ENCODE measurements at places on chromosomes 13 and 19.

DNA sequence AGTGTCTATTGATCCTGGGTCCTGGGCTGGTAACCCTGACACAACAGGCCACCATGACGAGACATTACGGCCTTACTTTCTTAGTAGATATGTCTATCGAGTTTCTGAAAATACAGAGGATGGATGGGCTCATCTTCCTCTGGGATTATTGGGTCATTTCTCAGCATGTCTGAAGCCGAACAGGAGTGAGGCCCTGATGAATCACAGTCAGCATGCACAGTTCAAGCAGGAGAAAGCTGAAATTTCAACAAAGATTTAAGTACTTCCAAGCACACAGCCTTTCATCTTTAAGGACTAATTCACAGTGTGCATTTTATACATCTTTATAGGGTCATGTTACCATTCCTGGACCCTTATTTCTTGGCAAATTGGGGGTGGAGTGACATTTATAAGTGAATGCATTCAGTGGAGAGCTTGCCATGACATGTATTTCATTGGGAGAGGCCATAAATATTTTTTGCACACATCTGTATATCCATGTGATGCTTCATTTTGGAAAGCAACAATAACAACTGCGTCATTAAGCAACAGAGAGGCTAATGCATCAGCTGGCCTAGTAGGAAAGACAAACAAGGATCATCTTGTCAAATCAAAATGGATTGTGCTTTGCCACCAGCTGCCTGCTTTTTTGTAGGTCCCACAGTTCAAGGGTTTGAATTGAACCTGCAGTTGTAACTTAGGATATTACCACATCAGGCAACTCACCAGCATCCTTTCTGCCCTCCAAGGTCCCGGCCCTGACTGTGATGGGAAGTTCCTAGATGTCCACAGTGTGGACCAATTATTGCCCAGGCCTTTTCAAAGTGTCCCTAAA, 143.5 kb downstream of the DNAJC15 start:
- no peak overlapping the region for H3K4me3 ChIP-seq
- no peaks in the 10 kb centered on the region for H3K4me1 ChIP-seq
- DNase-seq: no peak
- H3K27ac ChIP-seq: no peak overlapping the region
- no peaks in the 10 kb centered on the region for H3K27me3 ChIP-seq
- H3K36me3 ChIP-seq: no peaks in the 10 kb centered on the region

GRCh38 chr13:72643311-72643989, 84.0 kb downstream of the MZT1 start:
- DNase-seq: peak; percentile 51
- H3K4me3 ChIP-seq: no peak overlapping the region
- no peaks in the 10 kb centered on the region for H3K27me3 ChIP-seq
- no peaks in the 10 kb centered on the region for H3K36me3 ChIP-seq
- peaks cover 8% of the 10 kb centered on the region for H3K4me1 ChIP-seq
- no peak overlapping the region for H3K27ac ChIP-seq

GRCh38 chr19:45322744-45323281, at the start of gene CKM:
Gene CKM (minus strand): TSS chr19:45322875. CDS start chr19:45319713, 3,162 bp downstream.
- no peak for DNase-seq
- no peaks in the 10 kb centered on the region for H3K36me3 ChIP-seq
- no peaks in the 10 kb centered on the region for H3K27me3 ChIP-seq
- H3K27ac ChIP-seq: no peak within 1 kb of the TSS
- no peak within 1 kb of the TSS for H3K4me3 ChIP-seq

GRCh38 chr13:64417581-64417980, 2812.6 kb downstream of the PCDH9 start:
- DNase-seq: no peak
- no peak overlapping the region for H3K27ac ChIP-seq
- H3K27me3 ChIP-seq: no peaks in the 10 kb centered on the region
- no peaks in the 10 kb centered on the region for H3K36me3 ChIP-seq

DNA sequence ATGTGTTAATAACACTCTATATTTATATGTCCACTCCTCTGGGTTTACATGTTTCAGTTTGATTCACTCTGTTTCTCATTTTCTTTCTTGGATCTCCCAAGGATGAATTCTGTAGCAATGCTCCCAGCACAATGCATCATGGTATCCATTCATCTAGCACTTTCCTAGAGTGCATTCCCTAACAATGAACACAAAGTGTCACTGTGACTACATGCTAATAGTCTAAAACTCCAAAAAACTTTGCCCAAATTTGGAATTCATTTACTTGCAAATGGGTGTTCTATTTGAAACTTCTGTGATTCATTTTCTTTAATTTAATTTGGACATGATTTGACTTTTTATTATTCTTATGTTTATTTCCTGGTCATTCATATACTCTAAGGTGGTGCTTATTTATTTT, 286.3 kb downstream of the POU4F1 start:
- H3K4me3 ChIP-seq: no peak overlapping the region
- DNase-seq: no peak

DNA sequence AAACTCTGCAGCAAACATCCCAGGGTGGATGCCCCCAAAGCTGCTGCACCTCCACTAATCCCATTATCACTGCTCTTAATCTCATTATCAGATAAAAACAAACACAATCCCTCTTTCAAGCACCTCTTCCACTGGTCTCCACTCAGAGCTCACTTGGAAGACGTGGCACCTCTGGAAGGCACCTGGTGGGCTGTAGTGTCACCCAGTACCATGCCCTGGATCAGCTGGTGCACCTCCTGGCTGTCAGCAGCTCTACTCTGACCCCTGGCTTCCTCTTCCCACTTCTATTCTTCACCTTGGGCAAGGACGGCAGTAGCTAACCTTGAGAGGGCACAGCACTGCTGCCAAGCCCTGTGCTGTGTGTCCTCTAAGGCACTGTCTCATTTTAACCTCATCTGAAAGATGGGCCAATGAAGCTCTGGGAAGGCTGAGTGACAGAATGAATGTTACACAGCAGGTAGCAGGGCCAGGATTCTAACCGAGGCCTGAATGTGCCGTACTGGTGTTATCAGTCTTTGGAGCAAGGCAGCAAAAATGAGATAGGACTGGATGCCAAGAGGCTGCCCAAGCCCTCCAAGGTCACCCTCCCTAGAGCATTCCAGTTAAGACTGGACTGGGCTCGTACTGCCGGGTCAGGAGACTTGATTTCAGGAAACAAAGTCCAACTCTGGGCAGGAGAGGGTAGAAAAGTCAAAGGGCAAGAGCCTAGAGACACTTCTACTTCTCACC, 7.4 kb downstream of the BRD4 start:
- H3K36me3 ChIP-seq: peaks cover 24% of the 10 kb centered on the region
- H3K27ac ChIP-seq: peak overlapping the region; percentile 32
- no peak for DNase-seq
- peaks cover 51% of the 10 kb centered on the region for H3K4me1 ChIP-seq
- H3K4me3 ChIP-seq: no peak overlapping the region

DNA sequence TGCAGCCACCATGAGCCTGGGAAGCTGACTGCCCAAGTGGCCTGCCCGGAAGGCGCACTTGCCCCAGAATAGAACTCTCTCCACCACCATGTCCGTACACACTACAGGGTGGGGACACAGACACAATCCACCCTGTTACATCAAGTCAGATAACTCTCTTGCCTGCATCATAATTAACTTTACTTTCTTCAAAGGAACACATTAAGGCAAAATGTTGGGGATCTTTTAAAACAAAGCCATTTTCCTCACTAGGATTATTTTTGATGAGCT, 23.3 kb upstream of the VSTM2B start:
- H3K27me3 ChIP-seq: no peaks in the 10 kb centered on the region
- H3K36me3 ChIP-seq: no peaks in the 10 kb centered on the region
- no peak overlapping the region for H3K27ac ChIP-seq
- no peak for DNase-seq
- H3K4me1 ChIP-seq: no peaks in the 10 kb centered on the region

DNA sequence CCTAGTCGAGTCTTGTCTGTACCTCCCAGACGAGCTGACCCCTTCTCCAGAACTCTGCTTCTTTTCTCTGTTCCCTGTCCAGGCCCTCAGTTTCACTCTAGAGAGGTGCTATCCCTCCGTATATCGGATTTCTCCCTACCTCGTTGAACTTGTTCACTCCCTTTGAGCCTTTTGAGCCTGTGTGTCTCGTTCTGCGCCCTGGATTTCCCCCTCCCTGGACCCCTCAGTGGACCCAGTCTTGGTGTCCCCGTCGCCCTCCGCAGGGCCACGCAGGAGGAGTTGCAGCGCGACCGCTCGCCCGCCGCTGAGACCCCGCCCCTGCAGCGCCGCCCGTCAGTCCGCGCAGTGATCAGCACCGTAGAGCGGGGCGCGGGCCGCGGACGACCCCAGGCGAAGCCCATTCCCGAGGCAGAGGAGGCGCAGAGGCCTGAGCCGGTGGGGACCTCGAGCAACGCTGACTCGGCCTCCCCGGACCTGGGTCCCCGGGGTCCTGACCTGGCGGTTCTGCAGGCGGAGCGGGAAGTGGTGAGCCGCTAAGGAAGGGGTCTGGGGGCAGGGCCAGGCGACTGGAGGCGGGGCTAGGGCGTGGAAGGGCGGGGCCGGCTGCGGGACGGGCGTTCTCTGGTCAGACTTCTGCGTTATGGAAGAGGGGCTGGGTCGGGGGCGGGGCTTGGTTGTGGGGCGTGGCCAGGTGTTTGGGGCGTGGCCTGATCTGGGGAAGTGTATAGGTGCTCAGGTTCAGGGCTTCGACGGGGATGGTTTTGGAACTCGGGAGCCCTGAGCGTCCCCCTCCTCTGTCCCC, 5.5 kb downstream of the EPS8L1 start:
- peak overlapping the region; percentile 49 for H3K4me3 ChIP-seq
- H3K4me1 ChIP-seq: no peaks in the 10 kb centered on the region
- peak; percentile 88 for DNase-seq
- no peaks in the 10 kb centered on the region for H3K27me3 ChIP-seq
- peak overlapping the region; percentile 84 for H3K27ac ChIP-seq

GRCh38 chr19:48962849-48963165, 2.3 kb upstream of the FTL start:
- H3K4me1 ChIP-seq: peaks cover 16% of the 10 kb centered on the region
- no peak for DNase-seq
- H3K4me3 ChIP-seq: no peak overlapping the region
- peak overlapping the region; percentile 91 for H3K27ac ChIP-seq

DNA sequence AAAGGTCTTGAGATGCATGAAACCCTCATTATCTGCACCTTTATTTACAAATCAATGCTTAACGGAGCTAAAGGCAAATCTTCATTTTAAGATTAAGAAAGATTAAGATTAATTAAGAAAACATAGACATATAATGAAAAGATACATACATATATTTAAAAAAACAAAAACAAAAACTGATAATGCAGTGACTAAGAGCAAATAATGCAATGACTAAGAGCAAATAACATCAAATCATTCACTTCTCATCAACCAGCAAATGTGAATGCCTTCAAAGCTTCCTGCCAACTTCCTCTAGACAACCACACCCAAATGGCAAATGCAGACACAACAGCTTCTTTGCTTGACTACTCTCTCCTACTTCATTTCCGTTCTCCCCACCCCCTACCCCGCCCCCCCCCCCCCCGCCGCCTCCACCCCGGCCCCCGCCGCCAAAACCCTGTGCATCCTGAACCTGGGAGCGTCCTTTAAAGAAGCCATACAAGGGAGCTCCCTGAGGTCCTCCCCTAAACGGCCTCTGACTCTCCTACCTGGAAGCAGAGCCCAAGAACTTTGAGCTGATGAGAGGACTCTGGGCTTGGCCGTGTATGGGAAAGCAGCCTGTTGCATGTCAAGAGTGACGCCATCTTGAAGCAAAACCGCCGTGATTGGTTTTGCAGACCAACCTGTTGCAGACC, 24.5 kb downstream of the TEX101 start:
- H3K27me3 ChIP-seq: no peaks in the 10 kb centered on the region
- H3K4me3 ChIP-seq: no peak overlapping the region
- peak overlapping the region; percentile 88 for H3K27ac ChIP-seq
- peaks cover 16% of the 10 kb centered on the region for H3K4me1 ChIP-seq

GRCh38 chr13:19685034-19685433, 51.6 kb downstream of the MPHOSPH8 start:
- H3K36me3 ChIP-seq: peaks cover 4% of the 10 kb centered on the region
- no peak for DNase-seq
- H3K4me3 ChIP-seq: no peak overlapping the region
- no peak overlapping the region for H3K27ac ChIP-seq

DNA sequence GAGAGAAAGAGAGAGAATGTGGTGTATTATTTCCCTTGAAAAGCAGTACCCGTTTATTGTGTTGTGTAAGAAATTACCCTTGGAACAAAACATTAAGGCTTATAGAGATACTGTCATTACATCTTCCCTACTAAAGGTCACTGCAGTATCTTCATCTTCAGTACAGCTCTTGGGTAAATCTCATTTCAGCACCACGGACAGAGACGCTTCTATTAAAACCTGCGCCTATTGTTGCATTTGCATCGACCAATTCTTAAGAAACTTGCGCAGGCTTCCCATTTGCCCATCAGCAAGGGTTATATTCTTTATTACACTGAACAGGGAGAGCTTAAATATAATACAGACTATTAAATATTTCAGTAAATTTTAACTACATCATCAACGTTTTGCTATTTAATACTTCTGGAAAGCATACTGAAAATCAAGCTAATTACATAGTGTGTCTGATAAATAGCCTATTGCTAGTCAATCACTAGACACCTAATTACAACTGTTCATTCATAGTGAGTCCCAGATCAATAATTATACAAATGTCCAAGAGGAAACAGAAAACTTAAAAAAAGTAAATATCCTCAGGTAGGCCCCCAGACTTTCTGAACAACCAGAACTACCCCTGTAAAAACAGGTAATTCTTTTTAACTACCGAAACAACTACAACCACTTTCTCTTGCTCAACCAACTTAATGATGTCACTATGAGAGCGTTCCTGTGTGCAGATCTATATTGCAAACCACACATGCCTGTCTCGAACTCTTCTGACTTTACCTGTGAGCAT, 350.6 kb downstream of the LIG4 start:
- no peaks in the 10 kb centered on the region for H3K4me1 ChIP-seq
- DNase-seq: no peak
- peaks cover 48% of the 10 kb centered on the region for H3K27me3 ChIP-seq

DNA sequence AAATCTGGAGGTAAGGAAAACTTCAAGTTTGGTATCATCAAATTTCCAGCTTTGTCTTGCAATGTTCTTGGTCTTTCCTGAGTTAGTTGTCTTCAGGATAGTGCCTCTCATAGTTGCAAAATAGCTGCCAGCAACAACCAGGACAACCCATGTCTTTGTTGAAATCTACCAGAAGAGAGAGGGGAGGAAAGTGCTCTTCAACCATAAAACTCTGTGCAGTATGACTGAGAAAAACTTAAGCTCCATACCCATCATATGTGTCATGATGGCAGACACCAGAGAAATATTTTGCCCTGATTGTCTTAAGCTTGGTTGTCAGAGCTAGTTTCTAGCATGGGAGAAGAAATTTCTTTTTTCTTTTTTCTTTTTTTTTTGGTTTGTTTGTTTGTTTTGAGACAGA, 103.3 kb downstream of the SPRY2 start:
- H3K36me3 ChIP-seq: no peaks in the 10 kb centered on the region
- no peak overlapping the region for H3K27ac ChIP-seq
- H3K4me3 ChIP-seq: no peak overlapping the region

GRCh38 chr19:42402376-42403116, 12.4 kb upstream of the CNFN start:
- H3K4me1 ChIP-seq: no peaks in the 10 kb centered on the region
- H3K4me3 ChIP-seq: no peak overlapping the region
- DNase-seq: no peak
- no peaks in the 10 kb centered on the region for H3K36me3 ChIP-seq

GRCh38 chr19:44644402-44645016, 799 bp downstream of the PVR start:
- no peaks in the 10 kb centered on the region for H3K27me3 ChIP-seq
- H3K36me3 ChIP-seq: peaks cover 37% of the 10 kb centered on the region
- peaks cover 10% of the 10 kb centered on the region for H3K4me1 ChIP-seq

- peak overlapping the region; percentile 69 for H3K4me3 ChIP-seq
- H3K36me3 ChIP-seq: peaks cover 18% of the 10 kb centered on the region
- peak; percentile 95 for DNase-seq
- H3K4me1 ChIP-seq: peaks cover 6% of the 10 kb centered on the region
Observed at GRCh38 chr19:54464630-54465425, 1.2 kb upstream of the LENG9 start.
